ENCODE measurements at places on chromosomes 11 and 22.

- no peak for DNase-seq
Observed at GRCh38 chr22:30667107-30667493, 575 bp downstream of the DUSP18 start.

DNA sequence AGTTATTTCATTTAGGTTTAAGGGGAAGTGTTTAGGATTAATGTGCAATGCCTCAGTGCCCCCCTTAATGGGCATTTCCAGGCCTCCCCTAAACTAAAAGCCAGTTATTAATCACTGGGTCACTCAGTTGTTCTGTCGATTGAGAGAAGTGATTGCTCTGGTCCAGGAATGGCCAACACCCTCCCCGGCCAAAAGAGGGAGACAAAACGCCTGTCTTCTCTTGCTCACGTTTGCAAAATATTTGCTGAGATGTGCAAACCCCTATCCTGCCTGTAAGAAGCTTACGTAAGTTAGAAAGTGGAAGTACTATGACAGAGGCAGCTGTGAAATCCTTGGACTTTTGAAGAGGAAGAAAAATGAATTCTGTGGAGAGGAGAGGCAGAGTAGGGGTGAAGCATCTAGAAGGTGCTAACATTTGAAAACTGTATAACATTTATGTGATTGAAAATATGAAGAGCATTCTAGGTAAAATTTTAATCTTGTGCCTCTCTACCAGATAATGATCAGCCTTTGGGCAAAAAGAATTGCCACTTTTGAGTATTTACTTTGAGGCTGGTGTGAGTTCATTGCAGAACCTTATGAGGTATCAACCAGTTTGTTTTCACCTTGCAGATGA lies 37.7 kb downstream of the NTM start:
- DNase-seq = no peak

GRCh38 chr11:1847926-1848639 lies 4.8 kb upstream of the LSP1 start:
- DNase-seq = no peak

DNA sequence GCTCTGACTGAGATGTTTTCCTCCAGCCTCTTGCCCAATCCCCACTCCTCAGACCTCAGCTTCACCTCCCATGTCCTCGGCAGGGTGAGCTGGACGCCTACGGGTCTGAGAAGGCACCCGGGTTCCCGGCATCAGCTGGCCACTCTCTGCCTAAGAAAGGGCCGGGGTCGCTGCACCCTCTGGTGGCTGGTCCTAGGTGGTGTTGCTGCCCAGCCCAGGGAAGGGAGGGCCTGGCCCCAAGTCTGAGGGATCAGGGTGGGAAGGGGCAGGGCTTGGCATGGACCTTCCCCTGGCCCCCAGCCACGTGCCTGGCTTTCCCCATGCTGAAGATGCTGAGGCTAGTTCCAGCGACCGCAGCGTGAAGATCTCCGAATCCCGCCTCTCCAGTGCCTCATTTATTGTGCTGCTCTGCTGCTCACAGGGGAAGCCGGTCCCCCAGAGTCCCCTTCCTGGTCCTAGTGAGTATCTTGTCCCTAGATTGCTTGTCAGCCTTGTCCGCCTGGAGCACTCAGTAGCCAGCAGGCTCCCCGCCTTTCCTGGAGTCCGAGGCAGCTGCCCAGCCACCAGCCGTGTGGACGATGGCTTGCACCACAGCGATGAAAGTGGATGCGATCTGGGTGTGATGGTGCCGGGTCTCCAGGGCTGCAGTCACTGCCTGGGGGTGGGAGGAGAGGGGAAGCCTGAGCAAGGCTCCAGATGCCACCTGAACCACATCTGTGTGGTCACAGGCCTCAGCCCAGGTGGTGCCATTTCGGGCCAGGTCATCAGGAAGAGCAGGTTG lies 2.9 kb upstream of the GGT5 start:
- no peak for DNase-seq

DNA sequence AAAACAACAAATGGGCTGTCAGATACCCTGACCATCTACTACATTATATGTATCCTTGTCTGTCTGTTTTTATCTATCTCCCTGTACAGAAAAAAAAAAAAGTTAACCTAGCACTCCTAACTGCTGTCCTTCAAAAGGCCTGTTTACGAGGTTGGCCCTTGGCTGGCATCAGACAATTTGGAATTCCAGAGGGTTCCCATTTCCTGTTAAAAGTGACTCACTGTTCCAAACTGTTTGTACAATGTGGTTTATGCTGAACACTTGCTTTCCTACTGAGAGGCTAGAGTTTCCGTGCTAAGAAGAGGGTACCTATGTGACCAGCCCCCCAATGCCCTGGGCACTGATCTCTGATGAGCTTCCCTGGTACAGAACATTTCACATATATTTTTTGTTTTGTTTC lies 65.9 kb upstream of the HMGXB4 start:
- no peak for DNase-seq

GRCh38 chr11:92972248-92972647 lies 2.8 kb downstream of the MTNR1B start:
- no peak for DNase-seq

DNA sequence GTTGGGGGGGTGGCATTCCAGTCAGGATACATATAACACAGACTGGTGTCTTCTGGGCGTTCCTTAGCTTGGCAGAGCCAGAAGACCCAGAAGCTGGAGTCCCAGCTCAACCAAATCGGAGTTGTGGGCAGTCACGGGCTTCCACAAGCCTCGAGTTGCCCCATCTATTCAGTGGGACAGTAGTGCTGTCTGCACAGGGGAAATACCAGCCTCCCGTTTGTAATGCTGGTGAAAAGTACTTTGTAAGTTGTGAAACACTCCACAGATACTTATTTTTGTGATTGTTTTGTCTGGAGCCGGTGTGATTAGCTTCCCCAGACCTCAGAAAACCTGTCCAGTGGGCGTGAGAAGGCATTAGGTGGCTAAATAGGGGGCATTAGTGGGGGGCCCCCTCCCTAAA lies 13.6 kb downstream of the DGKZ start:
- DNase-seq = no peak

DNA sequence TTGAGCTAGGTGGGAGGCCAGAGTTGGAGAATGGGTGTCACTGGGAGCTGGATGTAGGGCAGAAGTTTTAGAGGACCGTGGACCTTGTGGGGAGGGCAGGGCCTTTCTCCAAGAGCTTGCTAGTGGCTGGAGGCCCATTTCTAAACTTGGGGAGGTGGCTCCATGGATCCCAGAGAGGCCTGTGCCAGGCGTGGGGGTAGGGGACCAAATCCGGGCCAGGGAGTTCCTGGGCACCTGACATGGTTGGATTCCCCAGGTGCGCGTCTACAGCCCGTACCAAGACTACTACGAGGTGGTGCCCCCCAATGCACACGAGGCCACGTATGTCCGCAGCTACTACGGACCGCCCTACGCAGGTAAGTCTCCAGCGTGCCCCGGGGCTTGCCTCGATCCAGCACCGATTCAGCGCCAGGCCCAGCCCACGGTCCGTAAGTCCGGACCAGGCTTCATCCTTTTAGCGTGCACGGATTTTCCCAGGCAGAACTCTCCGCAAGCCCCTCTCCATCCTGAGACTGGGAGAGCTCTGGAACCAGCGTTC lies 14.2 kb downstream of the PLEKHB1 start:
- no peak for DNase-seq
